T-helper 2 cell treated with Interferon-gamma antibody and Interleukin-4, amounts not matched to agents 5 μg/mL and 100 μg/mL, for 36 hours (primary cell): ENCODE measurements at places on chromosomes 3 and 15.

- no peak for DNase-seq
Measured at GRCh38 chr3:107679921-107680320, 157.2 kb downstream of the BBX start.

DNA sequence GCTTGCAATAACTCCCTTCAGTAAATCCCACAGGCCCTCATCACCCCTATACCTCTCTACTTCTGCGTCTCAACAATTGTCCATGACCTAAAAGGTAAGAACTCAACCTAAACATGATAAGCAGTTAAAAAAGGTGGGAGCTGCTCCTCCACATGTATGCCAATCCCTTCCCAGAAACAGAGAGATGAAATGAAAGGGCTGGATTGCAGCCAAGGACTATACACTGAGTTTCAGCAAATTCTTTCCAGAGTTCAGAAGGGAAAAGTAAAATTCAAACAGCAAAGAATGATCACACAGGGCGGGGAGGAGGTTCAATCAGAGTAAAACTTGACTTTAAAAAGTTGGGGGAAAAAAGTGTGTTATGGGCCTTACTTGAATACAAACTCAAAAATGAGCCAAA lies 27.5 kb downstream of the PLOD2 start:
- no peak for DNase-seq

GRCh38 chr3:46269556-46269955 lies 27.3 kb downstream of the CCR3 start:
- peak; percentile 37 for DNase-seq

GRCh38 chr15:49164865-49165264 lies 5.2 kb upstream of the GALK2 start:
- DNase-seq: no peak

GRCh38 chr3:14370720-14371572 lies 31.5 kb upstream of the SLC6A6 start:
- DNase-seq: no peak

DNA sequence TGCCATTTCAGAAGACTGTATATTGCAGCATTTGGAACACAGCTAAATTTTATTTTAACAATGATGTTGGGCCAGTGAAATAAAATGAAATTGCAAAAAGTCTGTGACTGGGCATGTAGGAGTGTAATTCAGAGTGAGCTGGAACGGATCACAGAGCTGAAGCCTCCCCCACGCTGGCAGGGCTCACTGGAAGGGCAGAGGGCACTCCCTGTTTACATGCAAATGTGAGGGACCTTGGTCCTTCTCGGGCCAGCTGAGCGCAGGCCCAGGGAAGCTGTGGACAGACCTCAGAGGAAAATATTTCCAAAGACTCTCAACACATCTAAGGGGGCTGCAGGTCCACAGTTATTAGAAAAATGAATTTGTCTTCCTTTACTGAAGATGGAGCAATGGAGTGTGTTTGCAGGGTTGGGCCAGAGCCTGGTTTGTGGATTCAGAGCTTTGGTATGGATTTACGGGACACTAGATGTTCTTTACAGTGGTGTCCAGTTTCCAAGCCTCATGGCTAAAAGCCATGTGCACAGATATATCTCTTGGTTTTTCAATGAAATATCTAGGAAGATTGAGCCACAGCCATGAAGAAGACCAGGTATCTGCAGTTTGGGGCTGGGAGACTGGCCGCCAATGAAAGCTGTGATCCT lies 32.0 kb downstream of the TRPM1 start:
- DNase-seq: no peak

DNA sequence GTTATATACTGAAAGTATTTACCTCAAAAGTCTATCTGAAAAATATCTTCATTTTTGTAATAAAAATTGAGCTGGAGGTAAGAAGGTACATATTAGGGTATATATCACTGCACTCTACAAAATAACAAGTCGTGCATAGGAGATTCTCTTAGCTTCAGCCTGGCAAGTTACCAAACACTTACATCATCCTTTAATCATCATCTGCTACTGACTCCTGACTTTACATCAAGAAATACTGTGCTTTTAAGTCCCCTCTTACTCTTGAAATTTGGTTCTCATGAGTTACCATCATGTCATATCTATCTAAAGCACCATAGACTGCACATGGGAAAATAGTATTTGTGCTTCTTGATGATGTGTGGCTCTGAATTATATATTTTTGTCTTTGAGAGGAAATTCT lies 50.8 kb downstream of the LYSMD4 start:
- DNase-seq: no peak

DNA sequence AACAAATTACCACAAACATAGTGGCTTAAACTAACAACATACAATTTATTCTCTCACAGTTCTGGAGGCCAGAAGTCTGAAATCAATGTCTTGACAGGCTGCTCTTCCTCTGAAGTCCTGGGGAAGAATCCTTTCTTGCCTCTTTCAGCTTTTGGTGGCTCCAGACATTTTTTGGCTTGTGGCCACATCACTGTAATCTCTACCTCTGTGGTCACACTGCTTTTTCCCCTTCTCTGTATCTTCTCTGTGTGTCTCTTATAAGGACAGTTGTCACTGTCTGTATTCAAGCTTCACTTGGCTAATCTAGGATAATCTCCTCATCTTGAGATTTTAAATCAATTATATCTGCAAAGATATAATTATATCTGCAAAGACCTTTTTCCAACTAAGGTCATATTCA lies 80.3 kb upstream of the ABHD2 start:
- DNase-seq: no peak

GRCh38 chr3:124609402-124609801 lies 120.8 kb upstream of the UMPS start:
- no peak for DNase-seq

- DNase-seq: no peak
Measured at GRCh38 chr15:66701422-66702034, 508 bp upstream of the SMAD6 start.

- peak; percentile 26 for DNase-seq
Measured at GRCh38 chr15:44194323-44195150, 534 bp downstream of the FRMD5 start.

GRCh38 chr3:112074616-112075497 lies 11.3 kb upstream of the C3orf52 start:
- peak; percentile 58 for DNase-seq

DNA sequence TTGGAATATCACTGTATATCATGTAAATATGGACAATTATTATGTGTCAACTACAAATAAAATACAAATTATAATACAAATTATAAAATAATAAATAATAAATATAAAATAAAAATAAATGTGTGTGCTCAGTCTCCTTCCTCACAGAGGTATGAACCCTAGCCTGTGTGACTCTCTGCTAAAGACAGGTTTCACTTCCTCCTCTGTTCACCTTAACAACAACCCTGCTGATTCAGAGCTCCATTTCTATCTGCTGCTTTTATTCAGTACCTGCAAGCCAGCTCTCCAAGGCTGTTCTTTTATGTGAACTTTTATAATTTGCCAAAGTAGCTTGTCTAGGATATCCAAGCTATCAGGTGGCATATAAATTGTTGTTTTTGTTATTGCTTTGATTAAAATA lies 610.7 kb upstream of the GRM7 start:
- no peak for DNase-seq

GRCh38 chr3:184503647-184504046 lies 57.9 kb upstream of the EPHB3 start:
- no peak for DNase-seq

DNA sequence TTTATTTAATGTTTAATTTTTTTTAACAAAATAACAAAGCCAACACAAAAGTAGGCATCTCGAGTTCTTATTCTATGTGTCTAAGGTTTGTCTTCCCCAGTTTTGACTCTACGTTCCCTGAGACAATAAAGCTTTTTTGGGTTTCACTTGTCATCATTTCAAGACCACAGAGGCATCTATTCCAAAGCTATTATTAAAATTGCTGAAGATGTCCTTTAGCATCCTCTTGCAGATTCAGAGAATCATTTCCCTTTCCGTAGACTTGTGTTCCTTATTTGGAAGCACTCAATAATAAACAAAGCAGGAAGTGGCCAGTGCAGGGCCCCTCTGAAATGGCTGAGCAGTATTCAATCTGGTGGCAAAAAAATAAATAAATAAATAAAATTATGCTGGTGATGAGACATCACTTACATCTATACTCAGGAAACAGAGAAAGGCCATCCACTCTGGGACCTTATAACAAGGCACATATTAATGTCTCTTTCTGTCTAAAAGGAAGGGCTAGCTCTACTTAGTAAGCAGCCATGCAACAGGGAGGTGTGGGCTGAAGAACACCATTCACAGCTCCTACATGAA lies 362.3 kb downstream of the WDR72 start:
- no peak for DNase-seq

GRCh38 chr15:39114690-39115378 lies 466.0 kb upstream of the THBS1 start:
- DNase-seq: no peak

GRCh38 chr3:183301937-183302580 lies 49.0 kb downstream of the B3GNT5 start:
- DNase-seq: no peak

GRCh38 chr3:106193876-106194275 lies 325.1 kb upstream of the CBLB start:
- no peak for DNase-seq
